ENCODE measurements at places on chromosomes 16 and 17. TPM values are rescaled to one million over a fixed set of nuclear protein-coding genes. Genes with fewer than 3 reads are reported as not detected.

DNA sequence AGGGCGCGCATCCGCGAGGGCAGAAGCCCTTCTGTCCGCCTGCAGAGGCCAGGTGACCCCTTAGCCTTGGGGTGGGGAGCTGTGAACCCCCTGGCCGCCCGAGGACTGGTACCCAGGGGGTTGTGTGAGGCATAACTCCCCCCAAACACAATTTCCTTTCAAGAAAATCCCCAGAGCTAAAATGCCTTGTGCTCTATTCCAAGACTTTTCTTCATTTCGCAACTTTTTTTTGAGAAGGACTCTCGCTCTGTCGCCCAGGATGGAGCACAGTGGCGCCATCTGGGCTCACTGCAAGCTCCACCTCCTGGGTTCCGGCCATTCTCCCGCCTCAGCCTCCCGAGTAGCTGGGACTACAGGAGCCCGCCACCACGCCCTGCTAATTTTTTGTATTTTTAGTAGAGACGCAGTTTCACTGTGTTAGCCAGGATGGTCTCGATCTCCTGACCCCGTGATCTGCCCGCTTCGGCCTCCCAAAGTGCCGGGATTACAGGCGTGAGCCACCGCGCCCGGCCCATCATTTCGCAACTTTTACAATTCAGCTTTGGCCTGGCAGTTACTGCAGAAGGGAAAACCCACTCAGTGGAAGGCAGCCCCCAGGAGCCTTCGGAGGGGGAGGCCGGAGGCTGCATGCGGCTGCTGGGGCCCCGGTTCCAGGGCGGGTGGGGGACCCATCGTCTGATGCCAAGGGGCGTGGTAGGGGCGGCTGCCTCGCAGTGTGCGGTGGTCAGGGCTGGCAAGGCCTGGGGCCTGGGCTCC lies 963 bp upstream of the APRT start:
- peak; percentile 78 for DNase-seq

GRCh38 chr17:1939981-1940809 lies 84.9 kb downstream of the RTN4RL1 start:
- DNase-seq = no peak

THOC6 gene
- total RNA-seq = 55.3 TPM

IL21R gene
- 94.9 TPM for total RNA-seq

AOC2 gene
- total RNA-seq = 4.2 TPM

- DNase-seq = peak; percentile 86
Observed at GRCh38 chr17:3843935-3844516, 2.0 kb downstream of the NCBP3 start.

DNA sequence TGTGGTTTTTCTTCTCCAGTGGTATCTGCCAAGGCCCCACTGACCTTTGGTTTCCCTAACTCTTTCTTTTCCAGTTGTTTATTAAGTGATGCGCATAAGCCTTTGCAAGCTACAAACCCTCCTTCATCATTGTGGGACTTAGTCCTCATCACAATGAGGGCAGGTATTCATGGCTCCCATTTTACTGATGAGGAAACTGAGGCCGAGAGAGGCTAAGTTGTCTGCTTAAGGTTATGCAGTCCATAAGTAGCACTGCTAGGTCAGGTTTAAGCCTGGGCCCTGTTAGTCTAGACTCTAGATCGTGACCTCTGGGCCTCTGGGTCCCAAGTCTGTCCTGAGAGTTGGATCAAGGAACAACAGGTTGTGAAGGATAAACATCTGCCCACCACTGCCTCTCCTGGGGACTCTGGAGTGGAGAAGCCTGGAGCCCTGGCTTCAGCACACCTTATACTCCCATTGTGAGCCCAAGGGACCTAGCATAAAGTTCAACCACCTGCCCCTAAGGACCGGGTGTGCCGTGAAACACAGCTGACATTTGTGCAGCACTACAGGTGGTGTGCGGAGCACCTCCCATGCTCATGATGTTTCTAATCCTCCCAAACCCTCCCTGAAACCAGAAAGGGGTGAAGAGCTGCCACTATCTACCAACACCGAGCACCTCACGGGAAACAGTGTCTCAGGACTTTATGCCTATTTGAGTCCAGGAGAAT lies 5.2 kb upstream of the KCNH6 start:
- no peak for DNase-seq

CSH2 gene
- total RNA-seq = not detected

PLA2G10 gene
- total RNA-seq = not detected

Data from activated CD4-positive, alpha-beta T cell treated with anti-CD3 and anti-CD28 coated beads, Interleukin-2, amount 10 ng/mL, durations not matched to agents 24 days and 14 days (primary cell).